ENCODE measurements at places on chromosomes 7 and 10.

- DNase-seq, result no peak
Measured at GRCh38 chr7:142749218-142749993, at the start of gene PRSS1. PRSS1 (plus strand) TSS chr7:142749472; CDS start chr7:142749485, 13 bp downstream.

DNA sequence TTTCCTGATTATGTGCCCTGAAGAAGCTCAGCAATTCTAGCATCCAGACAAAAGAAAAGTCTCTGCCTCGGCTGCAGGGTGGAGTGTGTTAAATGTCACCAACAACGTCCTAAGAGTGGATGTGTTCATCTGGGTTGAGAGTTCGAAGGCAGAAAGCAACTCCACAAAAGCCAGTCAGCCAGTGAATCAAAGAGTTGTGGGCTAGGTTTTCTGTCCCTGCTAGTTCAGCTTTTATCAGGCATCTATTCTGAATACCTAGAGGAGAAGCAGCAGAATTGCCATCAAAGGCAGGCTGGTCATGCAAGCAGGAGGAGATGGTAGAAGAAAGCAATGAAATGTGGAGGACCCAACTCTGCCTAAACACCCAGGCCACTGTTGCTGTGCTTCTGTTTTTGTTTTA, 205.2 kb downstream of the KLF6 start:
- DNase-seq, result no peak

DNA sequence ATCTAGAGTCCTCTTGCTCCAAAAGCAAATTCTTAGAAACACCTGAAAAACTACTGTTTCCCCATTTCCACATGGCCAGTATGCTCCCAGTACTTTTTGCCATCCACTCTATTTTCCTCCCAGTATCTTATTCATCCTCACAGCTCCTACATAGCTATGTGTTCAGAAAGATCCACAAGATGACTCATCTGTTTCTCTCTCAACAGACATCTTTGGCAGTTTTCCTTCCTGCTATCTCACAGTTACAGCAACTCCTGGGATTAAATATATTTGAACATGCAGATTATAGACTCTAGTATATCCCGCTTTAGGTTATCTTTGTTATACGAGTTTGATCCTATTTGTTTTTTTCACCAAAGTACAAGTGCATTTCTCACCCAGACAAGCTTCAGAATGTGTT, 675.6 kb upstream of the POT1 start:
- no peak for DNase-seq

- DNase-seq, result no peak
Measured at GRCh38 chr7:113113912-113114311, 4.4 kb downstream of the SMIM30 start.

- DNase-seq, result no peak
Measured at GRCh38 chr7:96203786-96204185, 118.1 kb downstream of the SLC25A13 start.

DNA sequence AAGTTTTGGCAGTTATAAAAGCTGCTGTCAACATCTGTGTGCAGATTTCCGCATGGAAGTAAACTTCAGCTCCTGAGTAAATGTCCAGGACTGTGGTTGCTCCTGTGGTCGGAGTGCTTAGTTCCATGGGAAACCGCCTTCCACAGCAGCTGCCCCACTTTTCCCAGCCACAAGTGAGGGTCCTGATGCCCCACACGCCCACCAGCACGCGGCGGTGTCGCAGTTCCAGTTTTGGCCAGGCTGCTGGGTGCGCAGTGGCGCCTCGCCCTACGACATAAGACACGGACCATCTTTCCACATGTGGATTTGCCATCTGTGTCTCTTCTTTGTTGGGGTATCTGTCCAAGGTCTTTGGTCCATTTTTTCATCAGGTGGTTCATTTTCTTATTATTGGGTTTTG, 167.1 kb downstream of the DIP2C start:
- DNase-seq, result no peak

- no peak for DNase-seq
Measured at GRCh38 chr10:49287689-49288340, 11.2 kb upstream of the C10orf71 start.

- DNase-seq, result no peak
Measured at GRCh38 chr10:64090865-64091264, 569.7 kb downstream of the REEP3 start.

DNA sequence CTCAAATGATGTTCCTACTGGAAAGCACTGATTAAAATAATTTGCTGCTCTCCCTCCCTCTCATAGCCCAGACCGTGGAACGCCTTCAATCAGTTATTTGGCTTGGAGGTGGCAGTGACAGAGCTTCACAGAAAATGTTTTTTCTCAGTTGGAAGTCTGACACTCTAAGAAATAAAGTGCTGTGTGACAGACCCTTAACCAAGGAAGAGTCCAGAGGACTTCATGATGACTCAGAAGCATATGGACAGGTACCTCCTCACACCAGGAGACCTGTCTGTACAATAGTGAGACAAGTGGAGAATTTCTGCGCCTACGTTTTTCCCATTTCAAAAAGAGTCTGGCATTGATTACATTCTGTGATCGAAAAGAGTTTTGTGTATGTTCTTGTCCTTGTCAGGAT, 295.5 kb downstream of the DOCK4 start:
- no peak for DNase-seq

- no peak for DNase-seq
Measured at GRCh38 chr7:17058568-17058967, 176.8 kb upstream of the AGR3 start.

DNA sequence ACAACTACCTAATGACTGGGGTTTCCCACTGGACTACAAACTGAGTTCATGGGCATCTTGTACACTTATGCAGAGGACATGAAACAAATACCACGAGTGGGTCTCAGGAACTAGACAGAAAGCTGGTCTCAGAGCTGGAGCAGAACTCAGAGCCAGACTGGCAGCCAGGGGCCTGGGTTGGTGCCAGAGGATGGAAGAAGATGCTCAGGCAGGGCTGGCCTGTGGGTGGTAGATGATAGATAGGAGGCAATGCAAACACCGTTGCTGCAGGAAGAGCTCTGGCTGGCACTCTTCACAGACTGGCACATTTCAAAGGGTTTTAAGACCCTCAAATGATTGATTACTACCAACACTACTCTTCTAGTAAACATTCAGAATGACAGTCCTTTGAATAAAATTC, 28.8 kb downstream of the ENO4 start:
- no peak for DNase-seq

GRCh38 chr10:74825371-74826141, 844 bp upstream of the KAT6B start:
- no peak for DNase-seq

DNA sequence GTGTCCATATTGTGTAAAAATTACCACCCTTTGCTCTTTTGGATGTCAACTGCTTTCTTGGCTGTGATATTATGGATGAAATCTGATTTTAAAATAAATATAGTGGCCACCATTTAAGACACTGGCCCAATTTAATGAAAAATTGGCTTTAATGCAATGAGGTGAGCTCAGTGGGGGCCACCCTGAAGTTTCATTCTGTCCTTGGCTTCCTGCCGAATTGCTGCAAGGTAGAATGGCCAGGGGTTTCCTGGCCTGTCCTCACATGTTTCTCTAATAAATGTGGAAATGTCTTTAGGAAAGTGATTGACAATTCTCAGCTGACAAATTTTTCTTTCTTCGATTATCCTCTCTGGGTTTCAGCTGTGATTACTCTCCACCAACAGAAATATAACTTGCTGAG, 36.0 kb downstream of the DYNC1I1 start:
- DNase-seq, result no peak

DNA sequence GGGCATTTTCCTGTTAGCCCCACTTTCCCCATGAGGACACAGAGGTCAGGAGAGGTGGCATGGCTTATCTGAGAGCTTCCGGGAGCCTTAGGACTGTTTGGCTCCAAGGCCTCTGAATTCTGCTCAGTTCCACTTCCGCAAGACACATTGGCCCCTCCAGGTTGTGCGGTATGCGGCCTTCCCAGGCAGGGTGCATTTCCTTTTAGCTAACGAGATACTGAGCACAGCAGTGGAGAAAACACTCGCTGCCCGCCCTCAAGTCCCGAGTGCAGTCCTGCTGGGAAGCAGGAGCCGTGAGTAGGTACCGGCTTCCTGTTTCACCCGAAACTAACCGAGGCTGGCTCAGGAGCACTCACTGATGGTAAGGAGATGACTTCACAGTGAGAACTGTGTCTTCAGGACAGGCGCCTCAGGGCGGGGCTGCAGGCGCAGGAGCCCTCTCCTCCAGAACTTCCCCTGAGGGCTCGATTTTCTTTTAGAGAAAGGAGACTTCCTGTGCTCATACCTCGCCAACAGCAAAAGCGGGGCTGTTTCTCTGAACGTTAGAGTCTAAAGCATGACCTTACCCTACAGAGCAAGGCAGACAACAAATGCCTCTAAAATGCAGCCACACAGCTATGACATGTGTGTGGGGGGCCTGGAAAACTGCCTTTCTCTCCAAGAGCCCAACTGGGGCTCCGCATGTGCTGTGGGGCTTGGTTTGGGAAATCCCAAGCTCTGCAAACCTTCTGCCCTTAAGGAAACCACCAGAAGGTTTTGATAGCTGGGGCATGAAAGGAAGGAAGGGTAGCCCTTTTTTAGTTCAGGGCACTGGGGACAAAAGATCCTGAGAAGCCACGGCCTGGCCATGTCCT, 25.9 kb downstream of the RGS10 start:
- no peak for DNase-seq

DNA sequence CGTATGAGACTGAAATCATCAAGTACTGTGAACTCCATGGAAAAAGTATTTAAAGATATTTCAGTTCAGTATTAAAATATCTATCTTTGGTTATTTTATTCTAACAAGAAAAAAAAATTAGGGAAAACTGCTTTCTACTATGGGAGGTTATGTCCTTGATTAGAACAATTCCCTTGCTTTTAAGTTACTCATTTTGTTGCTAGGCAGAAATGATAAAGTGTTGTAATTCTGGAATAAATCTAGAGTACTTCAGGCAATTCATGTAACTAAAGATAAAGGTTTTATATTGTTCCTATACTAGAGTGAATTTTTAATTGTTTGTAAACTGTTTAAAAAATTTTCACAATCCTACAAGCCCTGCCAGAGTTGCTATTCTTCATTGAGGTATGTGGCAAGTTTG, 92.0 kb downstream of the BBS9 start:
- no peak for DNase-seq

GRCh38 chr7:38902449-38902848, 6.5 kb downstream of the VPS41 start:
- DNase-seq, result no peak

GRCh38 chr10:125093974-125094705, 66.2 kb downstream of the CTBP2 start:
- DNase-seq, result no peak

DNA sequence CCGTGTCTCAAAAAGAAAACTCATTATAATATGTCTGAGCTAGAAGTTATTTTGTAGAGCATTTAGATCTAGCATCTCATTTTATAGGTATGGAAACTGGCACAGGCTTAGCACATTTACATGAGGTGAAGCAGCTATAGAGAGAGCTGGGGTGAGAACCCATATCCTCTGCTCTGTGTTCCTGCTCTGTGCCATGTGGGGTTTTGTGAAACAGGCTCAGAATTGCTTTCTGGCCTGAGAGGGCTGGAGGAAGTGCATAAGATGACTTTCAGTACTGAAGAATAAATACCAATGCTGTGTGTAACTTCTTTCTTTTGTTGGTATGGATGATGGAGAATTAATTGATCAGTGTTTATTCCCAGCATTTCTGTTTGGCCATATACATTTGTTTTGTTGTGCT, 159.1 kb downstream of the LRRC4 start:
- DNase-seq, result no peak

- no peak for DNase-seq
Measured at GRCh38 chr7:46203926-46204325, 282.9 kb upstream of the IGFBP3 start.

DNA sequence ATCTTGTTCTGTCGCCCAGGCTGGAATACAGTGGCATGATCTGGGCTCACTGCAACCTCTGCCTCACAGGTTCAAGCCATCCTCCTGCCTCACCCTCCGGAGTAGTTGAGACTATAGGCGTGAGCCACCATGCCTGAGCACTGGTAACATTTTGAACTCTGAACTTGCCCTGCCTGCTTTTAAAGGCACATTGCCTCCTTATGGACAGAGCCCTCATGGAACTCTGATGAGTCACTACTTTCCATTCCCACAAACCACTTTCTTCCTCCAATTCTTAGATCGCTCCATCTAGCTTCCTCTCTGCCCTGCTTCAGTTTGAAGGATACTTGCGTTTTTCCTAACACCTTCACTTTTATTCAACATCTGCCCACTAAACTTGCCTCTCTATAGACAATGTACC, 38.1 kb downstream of the PRPS1L1 start:
- DNase-seq, result no peak

GRCh38 chr10:11516431-11516746, 95.1 kb downstream of the USP6NL start:
- no peak for DNase-seq

- peak; percentile 65 for DNase-seq
Measured at GRCh38 chr10:12348870-12349628, at the start of gene CAMK1D. CAMK1D (plus strand) TSS chr10:12349547.

- no peak for DNase-seq
Measured at GRCh38 chr7:108440613-108441012, 15.6 kb downstream of the NRCAM start.

- DNase-seq, result no peak
Measured at GRCh38 chr10:112382515-112383235, 8.8 kb downstream of the ACSL5 start.

GRCh38 chr10:117788911-117789310, 246.4 kb downstream of the EMX2 start:
- DNase-seq, result no peak

GRCh38 chr10:11424456-11425295, 186.8 kb downstream of the USP6NL start:
- peak; percentile 34 for DNase-seq

- no peak for DNase-seq
Measured at GRCh38 chr10:60192946-60193345, 196.7 kb downstream of the ANK3 start.

DNA sequence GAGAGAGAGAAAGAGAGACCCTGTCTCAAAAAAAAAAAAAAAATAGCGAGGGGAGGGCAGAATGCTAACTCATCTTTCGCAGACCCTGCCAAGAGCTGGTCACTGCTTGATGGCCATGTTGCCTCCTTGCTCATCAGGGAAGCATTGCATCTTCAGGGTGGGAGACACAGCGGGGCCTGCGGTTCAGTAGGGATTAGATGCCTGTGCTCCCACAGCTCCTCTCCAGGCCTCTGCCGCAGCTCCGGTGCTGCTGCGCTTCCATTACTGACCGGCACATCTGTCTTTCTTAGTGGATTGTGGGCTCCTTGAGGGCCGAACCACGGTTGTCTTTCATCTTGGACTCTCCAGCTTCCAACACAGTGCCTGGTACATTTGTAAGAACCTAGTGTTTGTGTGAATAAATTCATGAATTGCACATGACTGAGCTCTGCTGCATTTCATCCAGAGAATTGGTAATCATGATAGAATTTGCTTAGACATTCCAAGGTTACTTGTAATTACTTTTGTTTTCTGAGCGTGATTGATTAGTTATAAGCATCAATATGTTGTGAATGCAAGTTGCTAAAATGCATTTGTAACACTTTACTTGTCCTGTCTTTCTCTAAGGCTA, 16.8 kb downstream of the HK1 start:
- DNase-seq, result no peak

- no peak for DNase-seq
Measured at GRCh38 chr7:28955356-28955717, 2.8 kb downstream of the TRIL start.

GRCh38 chr7:3037259-3037658, 6.4 kb downstream of the CARD11 start:
- no peak for DNase-seq

All from hindlimb muscle (tissue), 1 donor.